Left renal pelvis (tissue), 4 donors: ENCODE measurements at places on chromosomes 12 and 14. TPM values are rescaled to one million over a fixed set of nuclear protein-coding genes. Genes with fewer than 3 reads are reported as not detected.

GRCh38 chr14:105577314-105577861, 51.0 kb downstream of the TMEM121 start:
- DNase-seq = no peak

DNA sequence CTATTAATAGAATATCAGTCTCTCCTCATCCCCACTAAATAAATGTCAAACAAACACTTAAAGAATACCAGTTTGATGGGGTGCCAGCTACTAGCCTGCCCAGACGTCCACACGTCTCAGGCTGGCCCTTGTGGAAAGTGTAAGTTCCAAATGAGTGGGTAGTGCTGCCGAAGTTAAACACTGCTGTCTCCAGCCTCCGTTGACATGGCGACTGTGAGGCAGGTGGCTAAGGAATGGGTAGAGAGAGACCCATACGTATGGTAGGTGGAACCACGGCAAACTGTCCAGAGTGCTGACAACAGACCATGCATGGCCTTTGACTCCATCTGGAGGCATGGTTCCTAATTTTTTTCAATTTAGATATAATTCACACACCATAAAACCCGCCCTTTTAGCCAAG, 37.9 kb downstream of the PITPNM2 start:
- no peak for DNase-seq

- no peak for DNase-seq
Observed at GRCh38 chr14:31858868-31859267, 218.2 kb upstream of the ARHGAP5 start.

DNA sequence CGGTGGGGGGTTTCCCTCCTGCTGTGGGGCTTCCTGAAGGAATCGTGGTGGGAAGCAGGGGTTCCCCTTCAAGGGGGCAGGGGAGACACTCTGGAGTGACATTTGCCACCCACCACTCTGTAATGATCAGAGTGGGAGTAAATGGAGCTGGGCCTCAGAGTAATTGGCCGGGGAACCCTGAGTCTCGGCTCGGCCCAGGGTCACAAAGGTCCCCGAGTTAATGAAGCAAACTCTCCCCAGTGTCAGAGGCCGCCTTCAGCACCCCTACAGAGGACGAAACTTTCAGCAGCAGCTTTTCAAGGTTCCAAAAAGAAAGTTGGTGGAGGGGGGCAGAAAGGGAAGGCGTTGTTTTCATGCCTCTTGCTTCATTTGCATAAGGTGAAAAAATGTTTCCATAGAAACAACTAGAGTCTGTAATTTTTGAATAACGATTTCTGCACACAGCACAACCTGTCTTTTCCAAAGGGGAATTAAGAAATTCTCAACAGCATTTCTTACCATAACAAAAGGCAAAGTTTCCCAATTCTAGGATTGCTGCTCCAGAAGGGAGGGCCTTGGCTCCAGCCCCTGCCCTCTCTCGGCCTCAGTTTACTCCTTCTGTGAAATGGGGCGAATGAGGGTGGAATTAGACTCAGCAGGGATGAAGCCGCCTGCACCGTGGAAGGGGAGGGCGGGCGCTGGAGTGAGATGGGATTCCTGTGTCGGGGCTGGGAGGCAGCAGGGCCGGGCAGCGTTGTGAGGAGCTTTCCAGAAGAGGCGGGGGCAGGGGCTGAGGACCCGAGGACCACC, 67.0 kb upstream of the BEGAIN start:
- DNase-seq = no peak

DNA sequence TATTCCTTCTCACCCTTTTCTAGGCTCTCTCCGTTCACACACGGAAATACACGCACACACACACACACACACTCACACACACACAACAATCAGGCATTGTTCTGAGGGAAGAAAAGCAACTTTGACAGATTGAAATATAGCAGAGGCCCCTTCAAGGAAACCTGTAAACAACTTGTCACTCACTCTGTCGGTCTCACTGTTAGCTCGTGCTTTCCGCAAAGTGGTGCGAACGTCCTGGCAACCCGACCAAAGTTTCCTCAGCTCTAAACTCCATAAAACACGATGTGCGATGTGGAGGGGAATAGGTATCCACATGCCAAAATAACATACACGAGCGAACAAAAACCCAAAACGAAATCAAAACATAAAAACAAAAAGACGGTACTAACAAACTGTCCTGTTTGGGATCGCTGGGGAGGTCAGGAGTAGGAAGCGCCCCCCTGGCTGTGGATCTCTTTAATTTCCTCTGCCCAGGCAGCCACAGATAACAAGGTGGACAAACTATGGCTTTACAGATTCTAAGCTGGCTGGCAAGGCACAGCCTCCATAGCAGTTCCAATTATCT, 822 bp upstream of the SOX5 start:
- no peak for DNase-seq

DNA sequence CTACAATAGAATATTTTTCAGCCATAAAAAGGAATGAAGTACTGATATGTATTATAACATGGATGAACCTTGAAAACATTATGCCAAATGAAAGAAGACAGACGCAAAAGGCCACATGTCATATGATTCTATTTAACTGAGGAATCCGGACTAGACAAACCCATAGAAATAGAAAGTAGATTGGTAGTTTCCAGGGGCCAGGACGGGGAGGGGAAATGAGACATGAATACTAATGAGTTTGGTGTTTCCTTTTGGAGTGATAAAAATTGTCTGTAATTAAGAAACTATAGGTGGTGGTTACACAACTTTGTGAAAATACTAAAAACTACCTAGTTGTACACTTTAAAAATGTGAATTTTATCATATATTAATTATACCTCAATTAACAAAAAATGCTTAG, 247.6 kb downstream of the BCAT1 start:
- no peak for DNase-seq

- no peak for DNase-seq
Observed at GRCh38 chr12:54509617-54510016, 12.1 kb downstream of the NCKAP1L start.

The P2RX7 gene
- 1.2 TPM for polyA plus RNA-seq

The PTPRQ gene
- polyA plus RNA-seq = 24.0 TPM

The A2M gene
- 183 TPM for polyA plus RNA-seq

The IFNG gene
- not detected for polyA plus RNA-seq

The PPP1R1A gene
- polyA plus RNA-seq = 54.6 TPM

The SLC38A4 gene
- polyA plus RNA-seq = 2.7 TPM
